Dermis blood vessel endothelial cell (primary cell): ENCODE measurements at places on chromosomes 4 and X. TPM values are rescaled to one million over a fixed set of nuclear protein-coding genes. Genes with fewer than 3 reads are reported as not detected.

- DNase-seq = no peak
Observed at GRCh38 chr4:14837860-14838259, 164.4 kb upstream of the CPEB2 start.

Gene FAM9B
- total RNA-seq = not detected in 2 replicates

DNA sequence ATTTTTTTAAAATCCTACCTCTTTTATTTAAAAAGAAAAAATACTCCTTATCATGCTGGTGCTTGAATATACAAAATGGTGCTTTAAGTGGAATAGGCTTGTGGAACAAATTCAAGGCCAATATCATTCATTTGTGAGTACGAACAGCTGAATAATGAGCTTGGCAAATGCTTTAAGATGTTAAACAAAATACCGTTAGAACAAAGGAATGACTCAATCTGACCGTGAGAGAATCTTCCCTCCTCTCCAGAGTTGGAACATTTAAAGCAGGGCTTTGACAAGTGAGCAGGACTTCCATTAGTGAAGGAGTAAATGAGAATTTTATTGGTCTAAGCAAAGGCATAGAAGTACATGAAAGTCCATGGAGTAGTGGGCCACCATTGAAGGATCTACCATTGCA, 74.5 kb downstream of the DCLK2 start:
- DNase-seq = peak; percentile 80

GRCh38 chr4:18566970-18567799, 545.6 kb upstream of the LCORL start:
- peak; percentile 55 for DNase-seq

Gene EVC
- total RNA-seq = 14.1 and 20.4 TPM in 2 replicates

DNA sequence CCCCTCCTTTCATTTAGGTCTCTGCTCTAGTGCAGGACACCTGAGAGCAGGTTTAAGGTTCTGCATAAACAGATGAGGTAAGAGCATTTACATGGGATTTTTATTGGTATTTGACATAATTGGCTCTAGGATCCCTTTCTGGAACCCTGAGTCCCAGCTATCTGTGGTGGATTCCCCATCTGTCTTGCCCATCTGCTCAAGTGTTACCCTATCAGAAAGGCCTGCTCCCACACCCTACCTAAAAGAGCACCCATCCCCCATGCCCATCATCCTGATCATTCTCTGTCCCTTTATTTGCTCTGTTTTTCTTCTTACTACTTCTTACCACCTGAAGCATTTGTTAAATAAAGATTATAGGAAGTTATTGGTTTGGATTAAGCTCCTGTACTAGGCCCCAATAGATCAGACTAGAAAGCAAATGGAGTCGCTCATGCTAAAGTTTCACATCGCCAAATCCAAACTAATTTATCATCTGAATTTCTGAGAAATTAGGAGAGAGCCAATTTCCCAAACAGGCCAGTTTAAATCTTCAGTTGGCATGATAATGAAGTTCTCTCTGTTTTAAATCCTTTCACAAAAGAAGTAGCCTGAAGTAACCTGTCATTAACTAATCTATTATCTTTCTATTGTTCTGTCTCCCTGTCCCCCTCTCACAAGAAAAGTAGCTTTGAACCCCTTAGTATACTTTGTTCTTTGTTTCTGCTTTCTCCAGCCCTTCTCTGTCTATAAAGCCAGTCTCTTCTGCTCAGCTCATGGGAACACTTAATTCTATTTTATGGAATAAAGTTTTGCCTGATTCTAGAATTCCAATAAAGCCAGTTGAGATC, 178.6 kb downstream of the ZNF674 start:
- DNase-seq = no peak

DNA sequence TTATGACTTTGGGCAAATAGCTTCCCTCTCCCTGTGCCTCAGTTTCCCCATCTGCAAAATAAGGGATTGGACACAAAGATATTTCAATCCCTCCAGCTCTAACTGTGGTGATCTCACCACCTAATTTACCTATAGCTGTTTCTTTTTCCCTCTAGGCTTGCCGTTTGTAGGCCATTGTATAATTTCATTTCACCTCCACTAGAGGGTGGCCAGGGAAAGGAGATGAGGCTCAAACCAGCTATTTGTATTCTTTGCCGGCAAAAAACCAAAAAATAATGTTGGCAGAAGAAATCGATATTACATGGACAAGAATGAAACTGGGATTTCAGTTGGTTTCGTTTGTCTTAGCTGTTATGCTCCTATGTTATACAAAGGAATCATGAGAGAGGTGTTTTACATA, 36.1 kb upstream of the DOCK11 start:
- DNase-seq = peak; percentile 36

DNA sequence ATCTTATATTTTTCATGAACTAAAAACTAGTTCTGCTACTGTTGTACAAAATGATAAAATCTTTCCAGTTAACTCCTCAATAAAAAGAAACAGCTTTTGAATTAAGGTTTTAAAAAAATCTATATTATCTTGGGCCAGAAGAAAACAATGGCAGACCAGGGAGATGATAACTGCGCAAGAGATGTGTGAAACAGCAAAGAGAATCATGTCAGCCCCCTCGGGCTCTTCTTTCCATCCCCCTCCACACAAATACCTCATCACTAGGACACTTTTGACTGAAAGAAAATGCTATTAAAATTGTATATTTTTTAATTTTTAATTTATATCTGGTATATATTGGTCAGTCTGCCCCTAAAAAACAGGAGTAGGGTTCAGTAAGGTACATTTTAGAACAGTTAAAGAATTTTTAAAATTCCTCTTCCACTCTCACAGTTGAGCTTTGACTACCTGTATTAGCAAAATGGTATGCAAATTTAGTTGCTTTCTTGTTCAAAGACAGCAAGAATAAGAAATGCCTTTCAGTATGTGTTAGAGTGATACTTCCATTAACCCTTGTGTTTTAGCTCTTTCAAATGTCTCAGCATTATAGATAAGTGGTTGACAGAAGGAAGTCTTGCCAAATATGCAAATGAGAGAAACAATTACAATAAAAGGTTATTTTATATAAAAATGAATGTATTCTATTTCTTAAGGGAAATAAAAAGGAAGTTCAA, 36.4 kb upstream of the LCORL start:
- DNase-seq = no peak

DNA sequence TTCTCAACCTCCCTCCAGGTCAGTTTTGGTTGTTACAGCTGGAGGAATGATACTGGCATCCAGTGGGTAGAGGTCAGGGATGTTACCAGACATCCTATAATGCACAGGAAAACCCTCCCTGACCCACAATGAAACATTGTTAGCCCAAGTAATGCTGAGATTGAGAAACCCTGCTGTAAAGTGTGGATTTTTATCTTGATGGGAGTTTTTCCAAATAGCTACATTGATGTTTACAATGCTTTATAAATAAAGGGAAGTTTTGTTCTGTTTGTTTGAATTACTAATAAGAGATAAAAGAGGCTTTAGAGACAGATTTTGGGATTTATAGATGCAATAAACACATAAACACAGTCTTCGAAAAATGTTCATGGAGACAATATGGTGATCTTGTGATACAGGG, 194.0 kb upstream of the NUDT6 start:
- DNase-seq = peak; percentile 21

GRCh38 chr4:163482190-163482589, 8.6 kb upstream of the TKTL2 start:
- DNase-seq = no peak

Gene TLL1
- total RNA-seq = 32.7 and 41.0 TPM in 2 replicates

DNA sequence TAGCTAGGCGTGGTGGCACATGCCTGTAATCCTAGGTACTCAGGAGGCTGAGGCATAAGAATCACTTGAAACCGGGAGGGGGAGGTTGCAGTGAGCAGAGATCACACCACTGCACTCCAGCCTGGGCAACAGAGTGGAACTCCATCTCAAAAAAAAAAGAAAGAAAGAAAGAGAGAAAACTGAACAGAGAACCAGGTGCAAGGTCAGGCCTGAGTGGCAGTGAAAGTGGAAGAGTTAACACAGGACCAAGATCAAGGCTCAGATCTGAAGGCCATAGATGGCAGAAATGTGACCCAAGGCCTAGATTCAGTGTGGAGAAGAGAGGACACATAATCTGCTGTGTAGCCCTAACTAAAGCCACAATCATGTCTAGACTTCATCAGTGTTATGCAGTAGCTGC, 4.9 kb upstream of the ZNF630 start:
- no peak for DNase-seq

Gene MAMLD1
- 0.85 and 1.4 TPM in 2 replicates for total RNA-seq

- no peak for DNase-seq
Observed at GRCh38 chr4:137430171-137430570, 102.1 kb downstream of the PCDH18 start.

Gene MAGEA9B
- total RNA-seq = not detected in 2 replicates

- no peak for DNase-seq
Observed at GRCh38 chrX:145727476-145727875, 90.2 kb upstream of the SLITRK2 start.

DNA sequence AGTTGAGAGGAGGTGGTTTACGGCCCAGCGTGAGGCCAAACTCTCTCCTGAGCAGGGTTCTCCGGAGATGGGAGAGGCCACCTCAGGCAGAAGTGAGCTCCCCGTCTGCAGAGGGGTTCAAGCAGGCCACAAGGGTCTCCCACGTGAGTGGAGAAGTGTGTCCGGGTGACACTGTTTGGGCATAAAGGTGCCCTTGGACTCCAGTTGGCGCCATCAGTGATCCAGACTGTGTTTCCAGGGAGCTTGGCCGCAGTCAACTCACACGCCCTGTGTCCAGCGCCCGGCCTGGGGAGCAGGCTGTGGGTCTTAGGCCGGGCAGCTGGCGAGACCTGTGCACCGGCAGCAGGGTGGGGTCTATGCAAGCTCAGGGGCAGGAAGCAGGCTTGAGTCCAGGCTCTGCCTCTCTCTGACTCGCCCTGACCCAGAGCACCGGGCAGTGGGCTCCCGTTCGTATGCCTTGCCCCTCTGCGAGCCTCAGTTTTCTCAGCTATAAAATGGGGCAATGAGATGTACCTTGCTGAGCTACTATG, 24.6 kb upstream of the HTRA3 start:
- no peak for DNase-seq

DNA sequence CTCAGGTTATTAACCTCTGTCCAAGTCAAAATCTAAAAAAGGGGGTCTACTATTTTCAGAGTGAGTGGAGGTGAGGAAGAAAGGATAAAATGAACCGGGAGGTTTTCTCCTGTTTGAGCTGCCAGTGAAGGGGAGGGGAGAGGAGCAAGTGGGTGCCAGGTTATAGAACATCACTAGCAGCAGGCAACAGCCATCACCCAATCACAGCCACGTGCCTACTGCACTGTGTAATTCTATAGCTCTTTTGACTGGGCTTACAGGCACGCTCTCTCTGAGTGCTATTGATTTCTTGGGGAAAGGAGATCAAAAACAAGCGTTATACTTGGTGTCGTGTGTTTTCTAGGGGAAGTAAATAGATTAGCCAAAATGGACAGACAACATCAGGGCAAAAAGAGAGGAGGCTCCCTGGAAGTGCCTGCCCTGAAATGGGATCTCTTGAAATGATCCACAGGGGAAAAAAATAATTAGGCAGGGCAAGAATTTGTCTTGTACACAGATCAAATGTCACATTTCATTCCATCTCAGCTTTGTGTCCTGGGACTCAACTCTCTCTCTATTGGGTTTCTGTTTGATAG, 300.5 kb upstream of the LCORL start:
- DNase-seq = no peak

Gene CCDC110
- total RNA-seq = 0.42 and 0.68 TPM in 2 replicates

Gene NR3C2
- 9.9 and 12.2 TPM in 2 replicates for total RNA-seq

DNA sequence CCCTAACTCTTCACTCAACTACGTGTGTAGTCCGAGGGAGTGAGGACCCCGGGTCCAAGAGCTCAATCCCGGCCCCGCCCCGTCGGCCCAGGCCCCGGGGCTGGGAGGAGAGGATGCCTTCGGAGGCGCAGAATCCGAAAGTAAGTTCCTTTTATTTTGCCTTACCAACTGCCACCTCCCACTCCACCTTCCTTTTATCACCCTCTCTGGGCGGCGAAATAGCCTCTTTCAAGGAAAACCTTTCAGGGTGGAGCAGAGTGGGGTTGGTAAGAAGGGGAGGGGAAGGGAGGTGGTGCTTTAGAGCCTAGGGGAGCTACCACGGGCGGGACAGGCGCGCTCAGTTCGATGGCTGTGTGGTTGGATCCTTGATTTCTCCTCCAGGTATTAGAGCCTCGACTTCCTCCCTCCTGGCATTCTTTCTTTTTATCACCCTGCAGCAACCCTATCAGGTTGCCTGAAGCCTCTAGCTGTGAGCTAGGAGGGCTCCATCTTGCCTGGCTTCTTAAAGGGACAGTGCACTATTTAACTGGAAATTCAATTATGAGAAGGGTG, 191.2 kb downstream of the RRAGB start:
- peak; percentile 24 for DNase-seq

GRCh38 chrX:42797651-42798269, 19.8 kb upstream of the PPP1R2C start:
- no peak for DNase-seq

GRCh38 chr4:184163813-184164212, 53.9 kb downstream of the ENPP6 start:
- DNase-seq = peak; percentile 55

DNA sequence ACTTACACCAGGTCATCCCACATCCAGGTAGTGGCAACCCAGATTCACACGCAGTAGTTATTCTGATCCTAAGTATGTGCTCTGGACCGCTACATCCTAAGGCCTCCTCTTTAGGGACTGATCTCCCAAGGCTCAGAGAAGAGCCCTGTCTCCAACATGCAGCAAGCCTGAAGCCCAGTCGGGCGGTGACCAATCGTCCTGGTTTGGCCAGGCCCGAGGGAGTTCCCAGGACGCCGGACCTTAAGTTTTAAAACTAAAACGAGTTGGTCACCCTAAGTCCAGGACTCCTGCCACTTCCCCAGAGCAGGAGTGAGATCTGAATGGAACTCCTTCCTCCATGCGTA, 385 bp downstream of the LYAR start:
- DNase-seq = no peak

Gene DMD
- 2.4 and 3.5 TPM in 2 replicates for total RNA-seq

DNA sequence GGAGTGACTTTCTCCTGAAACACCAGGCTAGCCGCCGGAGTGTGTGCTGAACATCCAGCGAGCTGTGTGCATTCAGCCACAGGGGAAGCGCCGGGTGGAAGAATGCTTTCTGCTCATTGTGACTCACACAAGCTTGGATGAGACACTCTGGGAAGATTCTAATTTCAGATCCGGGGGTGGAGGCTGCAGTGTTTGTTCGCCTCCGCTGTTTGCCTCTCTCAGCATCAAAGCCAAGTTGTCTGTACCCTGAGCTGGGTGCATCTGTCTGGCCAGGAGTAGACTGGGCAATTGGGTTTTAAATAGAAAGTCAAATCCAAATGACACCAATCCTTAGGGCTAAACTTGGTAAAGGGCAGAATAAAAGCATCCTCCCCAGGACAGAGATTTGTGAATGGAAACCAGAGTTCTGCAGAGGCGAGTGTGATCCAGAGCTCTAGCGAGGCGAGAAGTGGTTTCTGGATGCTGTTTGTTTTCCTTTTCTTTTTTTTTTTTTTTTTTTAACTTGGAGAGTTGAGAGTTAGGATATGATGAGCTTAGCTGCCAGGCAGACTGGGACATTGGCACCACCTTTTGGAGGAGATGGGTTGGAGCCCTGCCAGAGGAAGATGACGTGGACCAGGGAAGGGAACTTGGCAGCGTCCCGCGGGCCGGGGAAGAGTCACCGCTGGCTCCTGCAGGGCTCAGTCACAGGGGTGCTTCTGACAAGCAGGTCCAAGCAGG, 196.0 kb upstream of the PSAPL1 start:
- DNase-seq = peak; percentile 77
